Aortic smooth muscle cell (primary cell): ENCODE measurements at places on chromosomes 2 and 18. TPM values are rescaled to one million over a fixed set of nuclear protein-coding genes. Genes with fewer than 3 reads are reported as not detected.

PCGF1 gene
- 27.6 and 31.1 TPM in 2 replicates for total RNA-seq

ALLC gene
- not detected in 2 replicates for total RNA-seq

ABCG5 gene
- under 0.01 TPM in 1 of 2 replicates, not detected in the other for total RNA-seq

SATB2 gene
- total RNA-seq, result 11.8 TPM in 2 replicates

UBE2E3 gene
- 86.0 and 86.7 TPM in 2 replicates for total RNA-seq

KLHL14 gene
- not detected in 2 replicates for total RNA-seq

MOGAT1 gene
- not detected in 2 replicates for total RNA-seq

DNAJC10 gene
- total RNA-seq, result 163 and 223 TPM in 2 replicates

NLRC4 gene
- not detected in 2 replicates for total RNA-seq

FEV gene
- not detected in 2 replicates for total RNA-seq

MYO7B gene
- 0.06 and 0.13 TPM in 2 replicates for total RNA-seq

AQP12B gene
- total RNA-seq, result not detected in 2 replicates

SKOR2 gene
- not detected in 2 replicates for total RNA-seq

TMEM198 gene
- total RNA-seq, result 1.1 and 1.3 TPM in 2 replicates

ELOA2 gene
- total RNA-seq, result not detected in 2 replicates

VAMP8 gene
- total RNA-seq, result 0.87 and 1.7 TPM in 2 replicates

CAPN14 gene
- total RNA-seq, result 0.12 and 0.26 TPM in 2 replicates
